A375 (cell line): ENCODE measurements at places on chromosomes 13 and 19. TPM values are rescaled to one million over a fixed set of nuclear protein-coding genes. Genes with fewer than 3 reads are reported as not detected.

The NLRP4 gene
- 0.11 TPM in 1 of 2 replicates, not detected in the other for total RNA-seq

The TDRD12 gene
- not detected in 2 replicates for total RNA-seq

The ARHGEF18 gene
- 26.0 and 26.9 TPM in 2 replicates for total RNA-seq

The SETDB2 gene
- 3.3 and 5.0 TPM in 2 replicates for total RNA-seq

The TSKS gene
- not detected in 2 replicates for total RNA-seq

The SLC5A5 gene
- total RNA-seq, result not detected in 2 replicates

The PTH2 gene
- not detected in 2 replicates for total RNA-seq

The DBP gene
- 18.2 and 19.2 TPM in 2 replicates for total RNA-seq

The ZNF845 gene
- total RNA-seq, result 4.1 and 5.2 TPM in 2 replicates

The ZNF43 gene
- 13.1 and 14.3 TPM in 2 replicates for total RNA-seq

The GNA15 gene
- not detected in 2 replicates for total RNA-seq

The GTF3A gene
- total RNA-seq, result 87.9 and 101 TPM in 2 replicates

The HCST gene
- 1.2 TPM in 1 of 2 replicates, not detected in the other for total RNA-seq

The GJB2 gene
- 0.24 TPM in 1 of 2 replicates, not detected in the other for total RNA-seq

The HIPK4 gene
- total RNA-seq, result 0.19 TPM in 1 of 2 replicates, not detected in the other

The CD209 gene
- not detected in 2 replicates for total RNA-seq

The FCHO1 gene
- 1.0 and 5.5 TPM in 2 replicates for total RNA-seq

The ZNF723 gene
- total RNA-seq, result 0.29 and 0.45 TPM in 2 replicates

The B3GNT3 gene
- not detected in 2 replicates for total RNA-seq

The EXOC3L2 gene
- total RNA-seq, result 0.53 and 0.72 TPM in 2 replicates

The YIF1B gene
- total RNA-seq, result 87.1 and 99.9 TPM in 2 replicates

The EFNB2 gene
- total RNA-seq, result 13.7 and 15.3 TPM in 2 replicates

The KLK1 gene
- total RNA-seq, result not detected in 2 replicates

The AZU1 gene
- total RNA-seq, result 0.45 TPM in 1 of 2 replicates, not detected in the other

The ZNF154 gene
- total RNA-seq, result 0.03 TPM in 1 of 2 replicates, not detected in the other

The SIGLEC12 gene
- total RNA-seq, result not detected in 2 replicates

The TNNT1 gene
- 82.8 and 83.9 TPM in 2 replicates for total RNA-seq

The GPR12 gene
- not detected in 2 replicates for total RNA-seq

The CPB2 gene
- total RNA-seq, result not detected in 2 replicates

The GDF15 gene
- 32.1 and 48.4 TPM in 2 replicates for total RNA-seq

The ADAT3 gene
- total RNA-seq, result 2.6 and 3.1 TPM in 2 replicates

The C19orf33 gene
- total RNA-seq, result 88.0 and 90.9 TPM in 2 replicates

The CDX2 gene
- 0.94 TPM in 1 of 2 replicates, not detected in the other for total RNA-seq

The PSG3 gene
- total RNA-seq, result not detected in 2 replicates

The NLRP7 gene
- not detected in 2 replicates for total RNA-seq

The C2CD4C gene
- 0.58 and 0.98 TPM in 2 replicates for total RNA-seq

The CEACAM16 gene
- not detected in 2 replicates for total RNA-seq

The VSTM2B gene
- not detected in 2 replicates for total RNA-seq

The RDH8 gene
- not detected in 2 replicates for total RNA-seq

The KLHL1 gene
- 0.03 TPM in 1 of 2 replicates, not detected in the other for total RNA-seq

The ERICH4 gene
- total RNA-seq, result not detected in 2 replicates

The MAN2B1 gene
- total RNA-seq, result 50.7 and 54.4 TPM in 2 replicates
